Fibroblast of the aortic adventitia (primary cell): ENCODE measurements at places on chromosomes 12 and 14.

- no peak for DNase-seq
Observed at GRCh38 chr12:64192644-64193444, 29.3 kb downstream of the KICS2 start.

DNA sequence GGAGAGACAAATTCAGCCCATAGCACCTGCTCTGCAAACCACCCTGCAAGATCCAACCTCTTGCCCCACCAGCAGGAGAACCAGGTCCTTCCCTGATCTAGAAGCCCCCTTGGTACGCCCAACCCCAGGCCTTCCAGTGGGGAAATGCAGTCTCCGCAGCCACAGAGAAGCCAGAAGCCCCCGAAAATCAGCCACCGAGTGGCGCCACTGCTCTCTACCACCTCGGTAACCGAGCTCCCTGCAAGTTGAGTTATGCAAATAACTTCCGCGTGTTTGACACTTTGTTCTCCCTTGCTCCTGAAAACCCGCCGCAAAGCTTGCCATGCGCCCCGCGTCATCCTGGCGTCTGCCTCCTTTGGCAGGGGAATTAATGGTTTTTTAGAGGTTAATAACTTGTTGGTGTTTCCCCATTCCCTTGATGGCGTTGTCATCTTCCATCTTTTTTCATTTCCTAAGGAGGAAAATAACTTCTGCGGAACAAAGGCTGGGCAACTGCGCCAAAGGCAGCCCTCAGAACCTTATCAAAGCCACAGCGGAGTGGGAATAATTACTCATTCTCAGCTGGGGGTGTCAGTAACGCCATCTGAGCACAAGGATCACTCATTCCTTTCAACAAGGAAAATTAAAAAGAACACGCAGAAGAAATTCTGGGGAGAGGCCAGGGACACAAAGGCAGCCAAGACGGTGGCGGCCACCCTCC, 60.4 kb downstream of the FZD10 start:
- DNase-seq = no peak

DNA sequence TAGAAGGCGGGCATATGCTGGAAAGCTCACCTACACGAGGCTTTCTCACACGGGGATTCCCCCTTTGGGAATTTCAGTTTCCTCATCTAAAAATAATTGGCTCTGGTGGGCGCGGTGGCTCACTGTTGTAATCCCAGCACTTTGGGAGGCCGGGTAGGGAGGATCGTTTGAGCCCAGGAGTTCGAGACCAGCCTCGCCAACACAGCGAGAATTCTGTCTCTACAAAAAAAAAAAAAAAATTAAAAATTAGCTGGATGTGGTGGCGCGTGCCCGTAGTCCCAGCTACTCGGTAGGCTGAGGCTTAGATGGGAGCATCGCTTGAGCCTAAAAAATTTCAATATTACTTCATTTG, 400 bp upstream of the NDUFA12 start:
- no peak for DNase-seq

GRCh38 chr14:84323450-84323849, 1206.5 kb upstream of the FLRT2 start:
- no peak for DNase-seq

DNA sequence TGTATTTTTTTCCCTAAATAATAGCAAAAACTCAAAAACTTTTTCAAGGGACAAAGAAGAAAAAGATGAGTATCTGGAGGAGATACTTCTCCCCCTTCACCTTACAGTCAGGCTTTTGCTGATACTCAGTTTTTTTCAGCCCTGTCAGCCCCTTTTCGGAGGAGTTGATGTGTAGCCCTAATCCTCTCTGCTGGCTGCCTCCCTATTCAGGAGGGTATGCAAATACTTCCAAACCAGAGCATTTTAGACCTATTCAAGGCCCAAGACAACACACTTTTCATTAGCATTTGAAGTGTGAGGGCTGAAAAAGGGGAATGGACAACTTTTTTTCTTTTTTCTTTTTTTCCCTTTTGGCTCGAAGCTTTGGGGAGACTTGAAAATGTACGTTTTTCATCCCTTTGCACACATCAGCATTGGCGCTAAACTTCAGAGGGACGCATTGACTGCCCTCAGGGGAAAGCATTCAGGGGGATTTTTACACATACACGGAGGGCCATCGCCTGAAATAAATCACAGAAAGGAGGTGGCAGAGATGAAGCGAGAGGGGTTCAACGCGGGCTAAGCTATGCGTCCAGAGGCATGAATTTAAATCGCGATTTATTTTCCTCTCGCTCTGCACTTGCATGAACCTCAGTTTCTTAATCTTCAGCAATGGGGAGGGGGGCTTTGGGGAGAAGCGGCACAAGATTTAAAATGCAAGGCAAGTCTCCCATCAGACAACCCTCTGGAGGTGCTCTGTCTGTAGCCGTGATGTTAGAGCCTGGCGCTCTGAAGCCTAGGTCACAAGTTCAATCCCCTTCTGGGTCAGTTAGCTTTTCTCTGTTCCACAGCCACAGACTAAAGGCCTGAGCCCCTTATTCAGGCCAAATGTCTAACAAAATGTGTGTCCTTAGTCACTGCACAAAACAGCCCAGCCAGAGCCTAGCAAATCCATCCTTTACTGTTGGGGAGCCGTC, 86.3 kb downstream of the ASCL1 start:
- no peak for DNase-seq

- no peak for DNase-seq
Observed at GRCh38 chr12:95877622-95878021, 18.9 kb downstream of the SNRPF start.

GRCh38 chr12:109764776-109765445, 51.3 kb downstream of the FAM222A start:
- no peak for DNase-seq

GRCh38 chr12:19177754-19178153, 48.2 kb downstream of the PLEKHA5 start:
- DNase-seq = no peak

DNA sequence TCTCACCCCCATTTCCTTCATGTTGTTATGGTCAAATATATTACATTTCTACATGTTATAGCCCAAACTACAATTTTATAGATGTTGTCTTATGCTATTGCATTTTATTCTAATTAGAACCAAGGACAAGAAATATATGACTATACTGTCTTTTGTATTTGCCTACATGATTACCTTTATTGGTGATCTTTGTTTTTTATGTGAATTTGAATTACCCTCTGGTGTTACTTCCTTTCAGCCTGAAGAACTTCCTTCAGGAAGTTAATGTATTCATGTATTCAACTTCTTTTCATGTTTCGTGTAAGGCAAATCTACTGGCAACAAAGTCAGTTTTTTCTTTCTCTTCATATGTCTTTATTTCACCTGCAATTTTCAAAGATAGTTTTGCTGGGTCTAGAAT, 8.7 kb upstream of the B3GNT4 start:
- DNase-seq = no peak

DNA sequence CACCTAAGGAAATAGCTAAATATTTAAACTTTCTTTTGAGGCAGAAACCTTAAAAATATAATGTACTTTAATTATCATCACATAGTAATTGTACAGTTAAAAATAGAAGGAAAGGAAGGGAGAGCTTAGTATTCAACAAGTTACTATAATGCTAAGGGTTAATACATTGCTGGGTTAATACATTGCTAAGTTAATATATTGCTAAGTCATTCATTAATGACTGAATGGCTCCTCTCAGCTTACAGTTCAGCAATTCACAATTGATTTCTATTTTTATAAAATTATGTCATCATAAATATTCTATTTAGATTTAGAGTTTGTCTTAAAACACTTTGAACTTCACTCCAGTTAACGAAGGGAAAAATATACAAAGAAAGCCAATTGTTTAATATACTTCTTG, 207.9 kb downstream of the BMP4 start:
- DNase-seq = no peak

DNA sequence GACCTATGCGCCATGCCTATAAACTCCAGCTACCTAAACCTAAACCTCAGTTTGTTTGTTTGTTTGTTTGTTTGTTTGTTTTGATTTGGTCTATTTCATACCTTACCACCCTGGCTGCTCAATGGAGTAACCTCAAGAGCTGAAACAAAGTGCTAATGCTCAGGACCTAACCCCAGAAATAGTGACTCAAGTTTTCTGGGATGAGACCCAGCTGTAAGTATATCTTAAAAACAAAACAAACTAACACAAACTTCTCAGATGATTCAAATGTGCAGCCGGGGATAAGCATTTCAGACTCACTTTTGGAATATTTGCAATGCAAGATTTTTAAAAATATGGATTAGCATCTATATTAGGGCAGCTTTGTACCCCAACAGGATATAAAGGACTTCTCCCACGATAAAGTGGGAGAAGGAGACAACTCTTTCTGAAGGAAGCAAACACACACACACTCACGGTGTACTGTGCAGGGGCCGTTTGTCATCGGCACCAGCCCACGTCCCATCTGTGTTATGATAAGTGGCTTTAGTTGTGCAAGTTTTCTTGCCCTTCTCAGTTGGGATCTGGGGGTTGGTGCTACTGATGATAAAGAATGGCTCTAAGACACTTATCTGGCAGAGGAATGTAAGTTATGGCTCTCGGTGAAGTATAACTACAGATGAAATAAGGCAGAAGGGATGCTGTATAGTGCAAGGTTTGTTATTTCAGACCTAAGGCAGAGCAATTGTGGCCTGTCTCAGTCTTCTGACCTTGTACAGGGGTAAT, 516.7 kb upstream of the TMEM132C start:
- peak; percentile 57 for DNase-seq

GRCh38 chr12:80634903-80635302, 72.5 kb upstream of the MYF6 start:
- no peak for DNase-seq

- no peak for DNase-seq
Observed at GRCh38 chr12:104466709-104467345, 10.1 kb downstream of the CHST11 start.

DNA sequence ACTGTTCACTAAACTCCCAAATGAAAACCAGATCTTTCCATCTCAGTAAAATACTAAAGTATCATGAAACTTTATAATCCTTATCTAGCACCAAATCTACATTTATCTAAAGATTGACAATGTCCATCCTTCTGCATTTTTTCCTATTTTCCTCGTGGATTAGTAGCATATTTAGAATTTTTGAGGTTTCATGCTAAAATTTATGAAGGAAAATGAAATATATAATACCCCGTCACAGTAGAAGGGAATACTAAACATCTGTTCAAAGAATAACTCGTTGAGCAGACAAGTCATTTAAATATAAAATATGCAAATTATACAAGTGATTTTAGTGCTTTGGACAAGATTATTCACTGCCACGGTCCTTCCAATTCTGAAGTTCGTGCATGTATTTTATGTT, 122.7 kb upstream of the SLCO1C1 start:
- no peak for DNase-seq

GRCh38 chr14:101815994-101816393, 54.5 kb downstream of the PPP2R5C start:
- DNase-seq = no peak

GRCh38 chr14:59278111-59278510, 89.6 kb downstream of the DAAM1 start:
- DNase-seq = peak; percentile 93

- DNase-seq = peak; percentile 29
Observed at GRCh38 chr12:112130441-112130998, 5.2 kb downstream of the TRAFD1 start.

- DNase-seq = no peak
Observed at GRCh38 chr12:52010692-52011601, 4.2 kb downstream of the TAMALIN start.

DNA sequence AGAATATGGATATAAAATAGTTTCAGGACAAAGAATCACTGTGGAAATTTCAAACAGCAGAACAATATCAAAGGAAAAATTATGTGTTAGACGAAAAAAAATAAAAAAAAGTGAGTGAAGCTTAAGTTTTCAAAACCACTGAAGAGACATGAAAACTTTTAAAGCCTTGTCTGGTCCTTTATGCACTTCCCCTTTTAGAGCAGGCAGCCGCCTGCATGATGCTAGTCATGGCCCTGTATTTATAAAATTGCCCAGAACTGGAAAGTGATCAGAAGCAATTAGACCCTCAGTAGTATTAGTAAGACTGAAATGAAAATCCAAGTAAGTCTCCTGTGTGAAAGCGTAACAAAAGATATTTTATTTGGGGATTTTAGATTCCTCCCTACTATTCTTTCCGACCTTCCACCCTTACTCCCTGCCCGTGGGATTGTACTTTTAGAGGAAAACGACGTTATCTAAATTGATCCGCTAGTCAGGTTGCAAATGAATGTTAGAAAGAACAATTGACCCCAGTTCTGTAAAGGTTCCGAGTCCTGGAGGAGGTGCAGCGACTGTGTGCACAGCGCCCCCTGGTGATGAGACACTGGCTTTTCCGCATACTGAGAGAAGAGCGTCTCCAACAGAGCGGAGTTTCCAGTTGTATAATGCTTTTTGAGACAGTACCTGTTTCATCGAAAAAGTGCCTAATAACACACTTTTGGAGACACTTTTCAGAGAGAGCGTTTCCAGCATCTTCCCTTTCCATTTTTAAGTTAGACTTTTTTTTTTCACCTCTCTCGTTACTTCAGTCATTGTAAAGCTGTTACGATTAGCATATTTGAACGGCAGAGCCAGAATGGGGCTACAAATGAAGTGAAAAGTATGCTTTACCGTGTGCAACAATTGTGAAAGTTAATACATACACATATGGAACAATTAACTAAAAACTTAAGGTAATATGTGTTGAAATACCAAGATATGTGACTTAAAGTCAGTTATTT, 12.4 kb downstream of the MGST1 start:
- peak; percentile 67 for DNase-seq

- DNase-seq = no peak
Observed at GRCh38 chr12:325906-326305, 63.2 kb downstream of the KDM5A start.

GRCh38 chr14:88243946-88244345, 79.1 kb downstream of the KCNK10 start:
- DNase-seq = peak; percentile 5

GRCh38 chr12:119153477-119154434, 25.0 kb upstream of the HSPB8 start:
- peak; percentile 43 for DNase-seq

GRCh38 chr12:66620026-66620425, 58.9 kb downstream of the GRIP1 start:
- DNase-seq = no peak

GRCh38 chr12:54258201-54258681, 21.7 kb downstream of the CBX5 start:
- peak; percentile 57 for DNase-seq

DNA sequence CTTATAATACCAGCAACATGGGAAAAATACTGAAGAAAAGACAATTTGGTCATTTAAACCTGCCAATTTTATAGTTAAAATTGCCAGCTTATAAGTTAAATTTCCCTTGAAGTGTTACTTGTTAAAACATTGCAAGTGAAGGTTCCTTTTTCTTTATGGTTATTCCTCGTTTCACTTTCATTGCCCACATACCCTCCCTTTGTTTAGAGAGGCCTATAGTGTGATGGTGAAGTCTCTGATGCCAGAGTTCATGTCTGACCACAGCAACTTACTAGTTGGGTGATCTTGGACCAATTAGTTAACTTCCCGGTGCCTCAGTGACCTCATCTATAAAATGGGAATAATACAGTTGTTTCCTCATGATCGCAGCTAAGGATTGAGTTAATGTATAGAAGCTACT, 173.5 kb downstream of the ANO6 start:
- DNase-seq = no peak

GRCh38 chr14:42174357-42174756, 567.7 kb downstream of the LRFN5 start:
- no peak for DNase-seq

GRCh38 chr14:38336298-38336697, 80.4 kb upstream of the CLEC14A start:
- DNase-seq = peak; percentile 6

- DNase-seq = no peak
Observed at GRCh38 chr14:73865534-73866113, 14.0 kb downstream of the PTGR2 start.
